Neural progenitor cell (in vitro differentiated cells): ENCODE measurements at places on chromosomes 5 and 9.

DNA sequence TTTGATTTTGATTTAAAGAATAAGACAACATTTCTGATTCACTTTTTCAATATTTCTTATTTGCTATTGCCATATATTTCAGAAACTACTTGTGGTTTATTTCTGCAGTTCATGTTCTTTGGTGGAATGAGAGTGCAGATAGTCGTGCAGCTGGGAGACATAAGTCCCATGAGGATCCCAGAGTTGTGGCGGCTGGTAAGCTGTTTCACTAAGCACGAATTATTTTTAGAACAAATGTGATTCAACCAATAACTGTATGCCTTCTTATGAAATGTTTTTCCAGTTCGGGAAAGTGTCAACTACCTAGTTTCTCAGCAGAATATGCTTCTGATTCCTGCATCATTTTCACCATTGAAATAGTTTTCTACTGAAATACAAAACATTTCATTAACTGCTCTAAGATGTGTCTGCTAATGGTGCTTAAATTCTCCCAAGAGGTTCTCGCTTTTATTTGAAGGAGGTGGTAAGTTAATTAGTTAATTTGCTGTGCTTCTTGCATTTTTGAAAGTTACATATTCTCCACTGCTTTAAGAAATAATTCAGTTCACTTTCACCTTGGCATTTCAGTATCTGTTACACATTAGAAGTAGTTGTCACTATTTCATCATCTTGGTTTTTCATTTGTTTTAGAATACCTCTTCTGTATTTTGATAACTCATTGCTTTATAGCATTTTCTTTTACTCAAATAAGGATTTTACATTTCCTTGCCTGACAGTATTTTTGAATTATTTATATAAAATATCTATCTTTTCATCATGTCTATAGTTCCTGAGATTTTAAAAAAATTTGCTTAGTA, 9.0 kb downstream of the NIPSNAP3B start:
- H3K36me3 ChIP-seq: no peaks in the 10 kb centered on the region
- H3K4me1 ChIP-seq: no peaks in the 10 kb centered on the region
- DNase-seq: no peak

- DNase-seq: no peak
- H3K4me3 ChIP-seq: no peak overlapping the region
- no peaks in the 10 kb centered on the region for H3K36me3 ChIP-seq
- no peaks in the 10 kb centered on the region for H3K27me3 ChIP-seq
- no peak overlapping the region for H3K27ac ChIP-seq
- H3K4me1 ChIP-seq: no peaks in the 10 kb centered on the region
These were observed 49.0 kb downstream of the MSX2 start for GRCh38 chr5:174773371-174773770.

DNA sequence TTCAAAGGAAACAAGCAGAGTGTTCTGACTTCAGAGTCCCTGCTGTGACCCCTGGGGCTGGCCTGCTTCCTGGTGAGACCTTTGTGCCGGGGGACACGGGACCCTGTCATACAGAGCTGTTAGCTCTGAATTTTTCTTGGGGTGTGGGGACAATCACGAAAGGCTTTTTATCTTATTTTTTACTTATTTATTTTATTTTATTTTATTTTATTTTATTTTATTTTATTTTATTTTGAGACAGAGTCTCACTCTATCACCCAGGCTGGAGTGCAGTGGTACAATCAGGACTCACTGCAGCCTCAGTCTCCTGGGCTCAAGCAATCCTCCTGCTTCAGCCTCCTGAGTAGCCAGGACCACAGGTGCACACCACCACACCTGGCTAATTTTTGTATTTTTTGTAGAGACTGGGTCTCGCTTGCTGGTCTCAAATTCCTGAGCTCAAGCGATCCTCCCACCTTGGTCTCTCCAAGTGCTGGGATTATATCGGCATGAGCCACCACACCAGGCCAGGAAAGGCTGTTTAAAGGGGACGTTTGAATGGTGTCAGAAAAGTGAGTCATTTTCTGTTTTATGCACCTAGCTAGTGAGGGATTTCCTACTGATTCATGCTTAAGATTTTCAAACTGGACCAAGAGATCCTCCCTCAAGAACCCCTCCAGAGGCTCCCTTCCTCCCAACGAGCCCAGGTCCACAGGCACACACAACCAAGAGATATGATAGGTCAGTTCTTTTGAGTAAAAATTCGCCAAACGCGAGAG, 75.7 kb downstream of the OLFM1 start:
- H3K27me3 ChIP-seq: peaks cover 17% of the 10 kb centered on the region
- DNase-seq: no peak
- H3K4me1 ChIP-seq: peaks cover 10% of the 10 kb centered on the region
- H3K36me3 ChIP-seq: no peaks in the 10 kb centered on the region
- H3K27ac ChIP-seq: no peak overlapping the region
- H3K4me3 ChIP-seq: no peak overlapping the region

DNA sequence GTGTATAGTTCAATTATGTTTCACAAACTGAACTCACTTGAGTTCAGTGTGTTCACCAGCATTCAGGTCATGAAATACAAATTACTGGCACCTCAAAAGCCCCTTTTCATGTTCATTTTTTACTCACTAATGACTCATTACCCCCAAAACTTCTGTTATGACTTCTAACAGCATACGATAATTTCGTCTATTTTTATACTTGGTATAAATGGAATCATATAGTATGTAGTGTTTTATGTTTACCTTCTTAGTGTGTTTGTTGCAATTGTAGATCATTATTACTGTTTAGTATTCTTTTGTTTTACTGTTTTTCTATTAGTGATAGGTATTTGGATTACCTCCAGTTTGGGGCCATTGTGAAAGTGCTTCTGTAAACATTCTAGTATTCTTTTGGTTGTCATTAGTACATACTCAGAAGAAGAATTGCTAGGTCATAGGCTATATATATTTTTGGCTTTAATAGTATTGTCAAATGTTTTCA, 33.4 kb downstream of the DDX4 start:
- H3K27ac ChIP-seq: no peak overlapping the region
- H3K4me3 ChIP-seq: no peak overlapping the region

- DNase-seq: no peak
- no peak overlapping the region for H3K27ac ChIP-seq
- no peaks in the 10 kb centered on the region for H3K36me3 ChIP-seq
- no peaks in the 10 kb centered on the region for H3K4me1 ChIP-seq
- H3K27me3 ChIP-seq: no peaks in the 10 kb centered on the region
- no peak overlapping the region for H3K4me3 ChIP-seq
These were observed 14.0 kb upstream of the PLPPR1 start for GRCh38 chr9:101014566-101014965.

GRCh38 chr9:85510830-85511504, 230.8 kb downstream of the AGTPBP1 start:
- no peak overlapping the region for H3K27ac ChIP-seq
- H3K36me3 ChIP-seq: no peaks in the 10 kb centered on the region
- no peak for DNase-seq
- no peaks in the 10 kb centered on the region for H3K27me3 ChIP-seq
- peaks cover 7% of the 10 kb centered on the region for H3K4me1 ChIP-seq
- no peak overlapping the region for H3K4me3 ChIP-seq

GRCh38 chr5:56941981-56942380, 9.9 kb downstream of the MIER3 start:
- H3K27me3 ChIP-seq: no peaks in the 10 kb centered on the region
- no peak overlapping the region for H3K4me3 ChIP-seq

GRCh38 chr5:124398460-124398859, 348.0 kb downstream of the ZNF608 start:
- H3K36me3 ChIP-seq: no peaks in the 10 kb centered on the region
- no peak overlapping the region for H3K27ac ChIP-seq
- peaks cover 49% of the 10 kb centered on the region for H3K4me1 ChIP-seq
- peaks cover 39% of the 10 kb centered on the region for H3K27me3 ChIP-seq
- no peak overlapping the region for H3K4me3 ChIP-seq
- DNase-seq: no peak

GRCh38 chr5:73426034-73426433, 22.5 kb downstream of the FOXD1 start:
- no peak overlapping the region for H3K27ac ChIP-seq
- no peak for DNase-seq
- no peaks in the 10 kb centered on the region for H3K36me3 ChIP-seq
- no peaks in the 10 kb centered on the region for H3K4me1 ChIP-seq

DNA sequence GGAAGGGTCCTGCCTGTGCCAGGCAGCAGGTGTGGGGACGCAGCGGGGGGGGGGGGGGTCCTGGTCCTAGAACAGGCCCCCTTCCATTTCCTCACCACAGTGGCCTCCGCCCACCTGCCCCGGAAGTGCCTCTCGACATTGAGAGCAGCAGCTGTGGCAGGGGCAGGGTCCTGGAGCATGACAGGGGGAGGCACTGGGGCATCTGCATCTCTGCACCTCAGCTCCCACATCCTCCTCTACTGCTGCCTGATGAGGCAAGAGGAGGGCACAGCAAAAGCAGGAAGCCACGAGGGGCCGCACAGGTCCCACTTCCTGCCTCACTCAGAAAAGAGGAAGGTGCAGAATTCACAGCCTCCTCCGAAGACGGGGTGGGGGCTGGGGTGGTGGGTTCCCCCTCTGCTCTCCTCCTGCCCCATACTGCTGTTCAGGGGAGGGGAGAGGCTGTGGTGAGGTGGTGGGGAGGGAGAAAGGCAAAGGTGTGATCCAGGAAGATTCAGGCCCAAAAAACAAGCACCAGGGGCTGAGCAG, 14.8 kb downstream of the AKNA start:
- peaks cover 21% of the 10 kb centered on the region for H3K4me1 ChIP-seq
- H3K27ac ChIP-seq: no peak overlapping the region
- no peaks in the 10 kb centered on the region for H3K36me3 ChIP-seq
- DNase-seq: no peak
- no peak overlapping the region for H3K4me3 ChIP-seq

DNA sequence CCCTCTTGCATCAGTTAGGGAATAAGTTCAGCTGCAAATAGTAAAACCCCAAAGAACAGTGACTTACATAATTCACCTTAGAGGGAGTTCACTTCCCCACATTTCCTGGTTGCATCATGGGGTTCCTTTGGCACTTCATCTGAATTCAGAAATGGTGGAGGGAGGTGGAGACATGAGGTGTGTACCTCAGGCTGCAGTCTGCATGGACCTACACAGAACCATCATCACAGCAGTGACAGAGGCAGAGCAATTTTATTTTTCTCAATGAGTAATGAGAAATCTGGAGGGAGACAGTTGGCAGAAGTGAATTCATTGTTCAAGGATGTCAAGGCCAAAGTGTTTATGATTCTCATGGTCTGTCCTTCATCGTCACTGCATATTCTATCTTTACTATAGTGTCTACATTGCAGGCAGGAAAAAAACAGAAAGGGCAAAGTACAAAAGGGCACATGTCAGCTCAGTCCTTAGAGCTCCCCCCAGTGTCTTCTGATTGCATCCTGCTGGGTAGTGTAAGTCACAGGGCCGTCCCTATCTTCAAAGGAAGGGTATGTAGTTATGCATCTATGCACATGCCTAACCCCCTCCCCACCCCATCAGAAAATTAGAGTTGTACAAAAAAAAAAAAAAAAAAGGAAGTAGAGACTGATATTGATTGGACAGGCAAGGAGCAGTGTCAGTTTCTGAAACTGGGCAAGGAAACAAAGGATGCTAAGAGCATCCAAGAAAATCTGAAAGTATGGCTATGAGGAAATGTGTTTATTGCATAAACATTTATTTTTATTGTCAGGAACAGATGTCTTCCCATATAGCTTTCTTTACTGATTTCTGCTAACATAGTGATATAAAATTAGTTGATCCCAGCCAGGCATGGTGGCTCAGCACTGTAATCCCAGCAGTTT, 132.7 kb upstream of the APC start:
- H3K27me3 ChIP-seq: no peaks in the 10 kb centered on the region
- no peak overlapping the region for H3K27ac ChIP-seq
- peak; percentile 52 for DNase-seq
- H3K36me3 ChIP-seq: no peaks in the 10 kb centered on the region
- H3K4me3 ChIP-seq: no peak overlapping the region

DNA sequence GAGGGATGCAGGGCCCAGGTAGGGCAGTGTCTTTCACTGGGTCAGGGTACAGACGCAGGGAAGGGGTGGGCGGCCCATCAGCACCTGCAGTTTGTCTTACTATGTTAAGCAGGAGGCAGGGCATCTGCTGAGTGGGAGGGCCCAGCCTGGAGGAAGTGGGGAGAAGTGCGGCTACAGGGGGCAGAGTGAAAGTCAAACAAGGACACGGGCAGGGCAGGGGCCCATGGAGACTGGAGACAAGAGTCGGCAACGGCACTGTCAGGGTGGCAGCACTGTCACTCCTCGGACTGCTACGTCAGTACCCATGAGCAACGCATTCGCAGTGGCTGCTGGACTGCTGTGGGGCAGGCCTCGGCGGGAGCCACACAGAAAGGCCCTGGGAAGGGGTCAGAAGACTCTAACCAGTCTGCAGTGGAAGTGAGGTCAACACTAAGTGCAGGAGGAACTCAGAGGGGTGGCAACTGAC, 19.7 kb downstream of the CAMSAP1 start:
- DNase-seq: peak; percentile 36
- H3K36me3 ChIP-seq: no peaks in the 10 kb centered on the region
- no peak overlapping the region for H3K27ac ChIP-seq
- H3K4me3 ChIP-seq: no peak overlapping the region
- H3K27me3 ChIP-seq: no peaks in the 10 kb centered on the region
